Body of pancreas (tissue), 4 donors: ENCODE measurements at places on chromosomes 2 and 18. TPM values are rescaled to one million over a fixed set of nuclear protein-coding genes. Genes with fewer than 3 reads are reported as not detected.

CXCR4 gene
- 10.6 TPM for total RNA-seq

TBR1 gene
- not detected for total RNA-seq

ABHD1 gene
- 0.33 TPM for total RNA-seq

HADHA gene
- 110 TPM for total RNA-seq

MPP4 gene
- total RNA-seq, result not detected

C18orf32 gene
- total RNA-seq, result 22.4 TPM

FOXI3 gene
- not detected for total RNA-seq

- no peak for DNase-seq
These were observed 7.3 kb downstream of the COQ10B start for GRCh38 chr2:197460649-197461048.

DNA sequence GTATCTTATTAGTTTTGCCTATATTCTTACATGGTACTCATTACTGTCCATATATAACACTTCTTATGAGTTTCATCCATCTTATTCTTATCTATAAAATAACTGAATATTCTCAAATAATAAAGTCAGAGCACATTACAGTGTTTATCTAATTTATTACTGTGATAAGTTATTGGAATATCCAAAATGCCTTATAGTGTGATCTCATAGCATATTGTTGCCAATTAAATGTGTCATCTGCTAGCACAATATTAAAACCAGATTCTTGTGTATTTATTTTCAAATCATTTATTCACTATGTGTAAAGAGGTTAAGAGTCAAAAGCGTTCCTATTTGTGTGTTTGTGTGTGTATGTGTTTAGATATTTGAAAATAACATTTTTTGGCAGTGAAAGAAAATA lies 151.9 kb downstream of the WDR7 start:
- DNase-seq, result no peak

DNA sequence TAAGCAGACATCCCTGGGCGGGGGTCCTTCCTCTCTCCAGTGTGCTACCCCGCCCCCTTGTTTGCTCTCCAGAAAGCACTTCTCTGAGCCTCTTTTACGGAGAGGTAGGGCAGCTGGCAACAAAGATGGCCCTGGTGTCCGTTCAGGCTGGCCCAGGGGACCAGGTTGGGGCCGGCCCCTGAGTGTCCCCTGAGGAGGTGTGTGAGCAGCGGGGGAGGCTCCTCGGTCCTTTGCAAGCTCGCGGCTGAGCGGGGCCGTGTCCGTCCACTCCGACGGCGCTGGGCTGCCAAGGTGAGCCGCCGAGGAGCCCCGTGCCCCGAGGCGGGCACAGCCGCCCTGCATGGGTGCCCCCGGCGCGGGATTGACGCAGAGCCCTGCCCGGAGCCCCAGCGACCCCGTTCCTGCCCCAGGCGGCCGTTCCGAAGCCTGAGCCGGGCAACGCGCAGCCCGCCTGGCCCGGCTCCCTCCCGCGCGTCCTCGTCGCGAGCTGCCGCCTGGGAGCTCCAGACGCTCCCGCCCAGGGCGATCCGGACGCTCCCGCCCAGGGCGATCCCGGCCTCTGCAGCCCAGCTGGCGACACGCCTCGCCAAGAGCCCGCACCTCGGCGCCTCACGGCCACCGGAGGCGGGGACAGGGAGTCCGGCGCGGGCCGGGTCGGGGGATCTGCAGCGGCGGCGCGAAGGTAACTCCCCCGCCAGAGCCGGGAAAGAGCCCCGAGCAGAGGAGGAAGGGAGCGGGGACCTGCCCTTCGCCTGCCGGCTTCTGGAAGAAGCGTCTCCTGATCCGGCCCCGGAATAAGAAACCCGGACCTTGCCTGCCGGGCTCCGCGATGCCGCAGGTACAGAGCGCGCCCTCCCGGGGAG lies at the start of gene PROKR1:
PROKR1 (plus strand) TSS at position 569 of the 863 bp plus-strand sequence. CDS start 2,243 bp downstream, outside the sequence.
- DNase-seq, result peak; percentile 63

- no peak for DNase-seq
These were observed 680.1 kb upstream of the ZEB2 start for GRCh38 chr2:145199827-145200706.

- DNase-seq, result peak; percentile 49
These were observed 12.3 kb downstream of the EN1 start for GRCh38 chr2:118834901-118835745.

DNA sequence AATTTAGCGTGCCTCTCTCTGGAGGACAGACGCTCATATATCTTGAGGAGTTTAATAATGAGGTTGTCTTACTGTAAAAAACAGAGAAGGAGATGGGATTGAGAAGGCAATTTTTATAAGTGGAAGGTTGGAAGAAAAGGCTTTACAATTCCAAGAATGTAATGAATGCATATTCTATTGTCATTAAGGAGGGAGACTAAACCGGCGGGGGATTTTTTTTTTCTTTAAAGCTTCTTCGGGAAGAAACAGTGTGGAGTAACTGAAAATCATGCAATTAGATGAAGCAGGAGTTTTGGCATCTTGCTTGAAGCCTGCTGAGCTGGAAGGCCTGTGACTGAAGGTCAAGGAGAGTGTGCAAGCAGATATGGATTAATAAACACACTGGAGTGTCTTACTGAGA lies 124.4 kb downstream of the HRH4 start:
- no peak for DNase-seq

DNA sequence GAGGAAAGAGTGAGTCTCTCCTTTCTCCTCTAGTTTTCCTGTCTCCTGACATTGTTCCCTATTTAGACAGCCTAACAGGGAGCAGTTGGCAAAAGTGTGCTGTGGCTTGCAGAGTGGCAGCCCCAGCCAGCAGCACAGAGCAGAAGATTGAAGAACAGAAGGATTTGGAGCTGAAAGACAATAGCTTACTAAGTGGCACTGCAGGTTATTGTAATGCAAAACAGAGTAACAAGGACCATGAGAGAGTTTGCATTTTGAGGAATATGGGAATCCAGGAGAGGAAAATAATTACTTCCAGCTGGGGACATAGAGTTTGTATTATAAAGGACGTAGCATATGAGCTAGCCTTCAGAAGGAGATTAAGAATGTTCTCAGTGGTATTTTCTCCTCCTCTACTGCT lies 342.4 kb downstream of the AKAIN1 start:
- DNase-seq, result no peak

DNA sequence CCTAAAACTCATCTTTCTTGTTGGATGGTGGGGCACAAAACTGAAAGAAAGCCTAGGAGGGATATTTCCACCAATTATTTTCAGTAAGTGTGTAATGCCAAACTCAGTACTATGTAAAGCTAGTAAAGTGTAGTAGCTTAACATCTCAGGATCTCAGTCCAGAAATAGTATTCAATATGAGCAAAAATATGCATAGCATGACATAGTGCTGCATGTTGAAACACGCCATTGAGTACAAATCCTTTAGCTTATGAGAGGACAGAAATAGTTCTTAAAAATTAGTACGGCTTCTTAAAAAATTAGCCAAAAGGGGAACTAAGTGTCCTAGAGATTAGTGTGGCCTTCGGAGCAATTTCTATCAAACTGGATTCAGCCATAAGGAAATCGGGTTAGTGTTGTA lies 21.7 kb upstream of the ATL2 start:
- DNase-seq, result no peak

GRCh38 chr2:123091471-123091870 lies 933.6 kb upstream of the CNTNAP5 start:
- no peak for DNase-seq

DNA sequence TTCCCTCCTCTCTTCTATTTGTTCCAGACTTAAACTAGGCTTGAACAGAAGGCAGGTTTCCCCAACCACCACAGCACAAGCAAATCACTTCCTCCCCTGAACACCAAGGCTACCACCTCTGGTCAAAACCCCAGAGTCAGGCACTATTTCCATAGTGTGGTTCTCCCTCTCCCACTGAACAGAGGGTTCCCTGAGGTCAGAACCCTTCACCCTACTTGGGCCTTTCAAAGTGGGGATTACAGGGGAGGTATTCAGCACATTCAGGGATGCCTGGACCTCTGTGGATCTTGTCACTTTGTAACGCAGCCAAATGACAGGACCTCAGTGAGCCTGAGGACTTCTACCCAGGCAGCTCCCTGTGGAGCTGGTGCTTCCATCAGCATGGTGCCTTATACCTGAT lies 88.7 kb downstream of the TNS1 start:
- no peak for DNase-seq

DNA sequence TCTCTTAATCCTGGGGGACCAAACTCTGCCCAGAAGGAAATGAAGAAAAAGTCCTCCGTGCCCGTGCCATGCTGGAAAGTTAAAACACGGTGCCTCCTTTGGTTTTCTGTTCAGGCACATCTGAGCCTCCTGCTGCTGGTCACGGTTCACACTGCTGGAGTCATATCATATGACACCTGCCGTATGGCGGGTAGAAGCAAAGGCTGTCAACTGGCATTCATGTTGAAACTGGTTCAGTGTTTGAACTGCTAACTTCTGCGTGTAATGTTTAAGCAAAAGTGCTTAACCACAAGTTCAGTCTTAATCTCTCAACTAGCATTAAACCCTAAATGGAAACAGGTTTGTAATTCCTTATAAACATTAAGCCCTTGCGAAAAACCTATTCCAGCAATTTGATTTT lies 3.1 kb downstream of the STK39 start:
- peak; percentile 71 for DNase-seq

- no peak for DNase-seq
These were observed 115.0 kb upstream of the RMDN2 start for GRCh38 chr2:37809931-37810570.

GRCh38 chr2:235485362-235485761 lies 8.5 kb upstream of the AGAP1 start:
- DNase-seq, result no peak

DNA sequence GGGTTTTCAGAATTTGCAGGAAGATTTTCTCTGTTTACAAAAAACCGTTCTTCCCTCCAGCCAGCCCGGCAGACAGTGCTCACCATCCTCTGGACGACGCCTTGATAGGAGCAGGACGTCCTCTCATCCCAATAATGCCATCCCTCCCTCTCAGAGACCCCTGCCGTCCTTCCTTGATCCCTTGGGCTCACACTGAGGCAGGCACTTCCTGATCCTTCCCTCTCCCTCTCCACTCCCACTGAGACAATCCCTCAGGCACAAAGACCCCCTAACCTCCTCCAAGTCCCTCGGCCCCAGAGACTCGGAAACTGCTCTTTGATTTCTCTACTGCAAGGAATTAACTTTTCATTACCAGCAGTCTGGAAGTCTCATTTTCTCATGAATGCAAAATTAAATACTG lies 42.5 kb downstream of the PAX3 start:
- no peak for DNase-seq

- no peak for DNase-seq
These were observed 40.4 kb upstream of the SELENOI start for GRCh38 chr2:26305540-26305939.

GRCh38 chr2:128444121-128444771 lies 125.6 kb upstream of the HS6ST1 start:
- DNase-seq, result peak; percentile 6

GRCh38 chr18:39871961-39872360 lies 2083.1 kb upstream of the PIK3C3 start:
- no peak for DNase-seq

- DNase-seq, result no peak
These were observed 254.4 kb downstream of the KCNE4 start for GRCh38 chr2:223306371-223306770.

DNA sequence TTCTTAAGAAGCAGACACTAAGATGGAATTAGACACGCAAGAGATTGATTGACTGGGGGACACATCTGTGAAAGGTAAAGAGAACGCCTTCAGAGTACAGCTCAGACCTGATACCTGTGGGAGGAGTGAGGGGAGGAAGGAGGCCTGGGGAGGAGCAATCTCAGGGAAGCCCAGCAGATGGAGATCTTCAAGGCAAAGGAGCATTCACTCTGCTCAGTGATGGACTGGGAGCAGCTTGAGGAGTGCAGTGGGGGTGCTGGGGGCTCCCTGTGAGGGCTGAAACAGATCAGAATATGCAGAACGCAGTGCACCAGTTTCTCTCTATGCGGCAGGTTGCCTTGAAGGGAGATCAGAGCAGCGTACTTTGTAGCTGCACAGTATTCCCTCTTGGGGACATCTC lies 103.7 kb upstream of the ATP8B1 start:
- DNase-seq, result no peak

DNA sequence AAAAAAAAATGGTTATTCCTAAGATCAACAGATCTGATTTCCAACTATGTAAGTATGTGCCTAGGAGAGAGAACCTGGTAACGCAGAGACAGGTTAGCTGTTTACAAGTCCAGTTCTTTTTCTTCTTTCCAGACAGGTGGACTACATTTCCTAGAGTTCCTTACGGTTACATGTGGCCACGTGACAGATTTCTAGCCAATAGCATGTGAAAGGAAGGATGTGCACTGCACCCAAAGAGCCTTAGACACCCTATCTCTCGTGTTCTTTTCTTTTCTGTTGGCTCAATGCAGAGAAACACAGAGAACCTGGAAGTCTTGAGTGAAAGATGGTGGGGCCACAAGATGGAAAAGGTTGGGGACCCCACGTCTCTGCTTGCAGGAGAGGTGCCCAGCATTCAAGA lies 375.9 kb downstream of the TNS1 start:
- DNase-seq, result no peak

GRCh38 chr2:2757764-2758163 lies 426.7 kb upstream of the MYT1L start:
- no peak for DNase-seq

DNA sequence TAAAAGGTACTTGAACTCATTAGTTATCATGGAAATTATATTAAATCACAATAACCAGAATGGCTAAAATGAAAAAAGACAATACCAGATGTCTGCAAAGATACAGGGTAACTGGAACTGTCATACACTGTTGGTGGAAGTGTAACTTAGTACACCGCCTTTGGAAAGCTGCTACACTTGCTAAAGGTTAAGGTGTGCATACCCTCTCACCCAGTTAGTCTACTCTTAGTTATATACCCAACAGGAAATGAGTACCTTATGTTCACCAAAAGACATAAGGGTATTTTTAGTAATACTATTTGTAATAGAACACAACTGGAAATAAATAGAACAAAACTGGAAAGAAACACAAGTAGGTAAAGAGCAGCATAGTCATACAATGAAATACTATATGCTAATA lies 155.8 kb upstream of the THUMPD2 start:
- DNase-seq, result no peak
